Ovary (tissue), 10 donors: ENCODE measurements at places on chromosomes 4 and X. TPM values are rescaled to one million over a fixed set of nuclear protein-coding genes. Genes with fewer than 3 reads are reported as not detected.

DNA sequence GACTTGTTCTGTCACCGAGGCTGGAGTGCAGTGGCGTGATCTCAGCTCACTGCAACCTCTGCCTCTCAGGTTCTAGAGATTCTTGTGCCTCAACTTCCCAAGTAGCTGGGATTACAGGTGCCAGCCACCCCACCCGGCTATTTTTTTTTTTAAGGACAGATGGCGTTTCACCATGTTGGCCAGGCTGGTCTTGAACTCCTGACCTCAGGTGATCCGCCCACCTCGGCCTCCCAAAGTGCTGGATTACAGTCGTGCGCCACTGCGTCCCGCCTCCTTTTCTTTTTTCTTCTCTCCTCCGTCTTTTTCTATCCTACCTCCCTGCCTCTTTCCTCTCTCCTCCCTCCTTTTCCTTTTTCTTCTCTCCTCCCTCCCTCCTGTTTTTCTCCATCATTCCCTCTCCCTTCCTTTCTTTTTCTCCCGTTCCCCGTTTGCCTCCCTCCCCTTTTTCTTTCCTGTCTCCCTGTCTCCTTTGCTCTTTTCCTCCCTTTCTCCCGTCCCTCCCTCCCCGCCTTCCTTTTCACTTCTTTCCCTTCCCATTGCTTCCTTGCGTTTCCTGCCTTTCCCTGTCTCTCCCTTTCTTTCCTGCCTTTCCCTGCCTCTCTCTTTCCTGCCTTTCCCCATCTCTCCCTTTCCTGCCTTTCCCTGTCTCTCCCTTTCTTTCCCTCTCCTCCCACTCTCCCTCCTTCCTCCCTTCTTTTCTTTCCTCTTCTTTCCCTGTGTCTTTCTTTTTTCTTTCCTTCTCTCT lies 2.1 kb upstream of the SLC25A6 start:
- no peak for DNase-seq

RP2 gene
- polyA plus RNA-seq: 4.8 TPM

ASB12 gene
- 0.62 TPM for polyA plus RNA-seq

SMR3B gene
- polyA plus RNA-seq: not detected
